ENCODE measurements at places on chromosomes 16 and 17.

GRCh38 chr16:19578378-19578971, 23.0 kb downstream of the VPS35L start:
- no peak for DNase-seq

DNA sequence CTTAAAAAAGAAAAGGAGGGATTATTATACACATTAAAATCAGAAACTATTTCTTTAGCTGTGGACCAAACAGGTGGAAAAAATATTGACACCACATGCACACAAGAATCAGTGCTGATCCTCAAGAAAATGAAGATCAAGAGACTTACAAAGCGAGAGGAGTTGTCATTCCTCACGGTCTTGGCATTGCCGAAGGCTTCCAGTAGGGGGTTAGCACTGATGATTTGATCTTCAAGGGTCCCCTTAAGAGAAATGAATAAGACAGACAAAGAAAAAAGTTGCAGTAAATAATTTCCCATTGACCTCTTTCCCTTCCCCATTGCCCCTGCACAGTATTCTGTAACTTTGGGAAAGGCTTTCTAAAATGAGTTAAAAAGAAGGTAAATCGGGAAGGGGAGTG, 6.0 kb downstream of the MYH4 start:
- DNase-seq, result no peak

DNA sequence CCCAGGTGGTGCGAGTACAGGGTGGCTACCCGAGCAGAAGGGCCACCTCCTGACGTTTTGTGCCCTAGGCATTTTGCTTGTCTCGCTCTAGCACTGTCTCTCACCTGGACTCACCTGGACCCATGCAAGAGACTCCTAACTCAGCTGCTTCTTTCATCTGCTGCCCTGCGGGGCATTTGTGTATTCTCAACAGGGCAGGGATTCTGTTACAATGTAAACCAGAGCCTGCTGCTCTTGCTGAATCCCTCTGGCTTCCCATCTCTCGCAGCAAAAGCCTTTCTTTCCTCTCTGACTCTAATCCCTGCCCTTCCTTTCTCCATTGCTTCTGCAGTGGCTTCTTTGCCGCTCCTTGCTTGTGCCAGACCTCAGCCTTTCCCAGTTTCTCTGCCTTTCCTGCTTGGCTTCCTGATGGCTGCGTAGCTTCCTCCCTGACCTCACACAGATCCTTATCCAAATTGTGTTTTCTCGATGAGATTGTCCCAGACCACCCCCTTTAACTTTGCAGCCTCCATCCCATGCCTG, 10.2 kb downstream of the ARSG start:
- DNase-seq, result no peak

- no peak for DNase-seq
Observed at GRCh38 chr16:57044931-57045693, 47.3 kb upstream of the CPNE2 start.

DNA sequence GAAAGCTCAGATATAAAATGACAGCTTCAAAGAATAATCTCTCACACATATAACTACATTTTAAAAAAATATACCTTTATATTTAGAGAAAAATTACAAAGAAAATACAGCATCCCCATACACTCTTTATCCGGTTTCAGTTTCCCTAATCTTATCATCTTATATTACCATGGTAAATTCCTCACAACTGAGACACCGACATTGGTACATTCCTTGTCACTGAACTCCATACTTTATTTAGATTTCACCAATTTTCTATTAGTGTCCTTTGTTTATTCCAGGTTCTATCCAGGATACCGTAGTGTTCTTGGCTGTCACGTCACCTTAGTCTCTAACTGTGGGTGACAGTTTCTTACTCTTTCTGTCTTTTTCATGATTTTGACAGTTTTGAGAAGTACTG, 22.0 kb upstream of the ABCA10 start:
- DNase-seq, result no peak

- no peak for DNase-seq
Observed at GRCh38 chr17:61253362-61253761, 146.3 kb upstream of the TBX2 start.

- no peak for DNase-seq
Observed at GRCh38 chr16:17939122-17939536, 397.4 kb downstream of the NPIPA8 start.

- DNase-seq, result no peak
Observed at GRCh38 chr17:14813649-14814370, 451.3 kb downstream of the PMP22 start.

GRCh38 chr17:69455040-69455439, 40.5 kb downstream of the MAP2K6 start:
- DNase-seq, result no peak

- DNase-seq, result no peak
Observed at GRCh38 chr17:81148986-81149533, 16.2 kb upstream of the PVALEF start.

DNA sequence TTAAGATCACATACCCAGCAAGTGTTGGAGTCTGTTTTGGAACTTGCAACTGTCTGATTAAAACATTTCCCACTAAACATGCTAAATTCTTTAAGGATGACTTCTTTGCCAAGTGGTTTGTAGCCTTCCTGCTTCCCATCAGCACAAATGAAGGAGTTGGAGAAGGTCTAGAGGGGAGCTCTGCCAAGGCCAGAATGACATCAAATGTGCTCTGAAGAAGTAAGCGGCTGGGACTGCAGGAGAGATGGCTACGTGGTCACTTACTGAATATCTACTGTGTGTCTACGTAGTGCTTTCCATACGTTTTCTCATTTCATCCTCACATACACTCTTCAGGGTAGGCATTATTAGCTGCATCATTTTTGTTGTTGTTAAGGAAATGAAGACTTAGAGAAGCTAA, 135.7 kb upstream of the NLRP1 start:
- DNase-seq, result no peak
